ENCODE measurements at places on chromosomes 11 and 22.

GRCh38 chr11:58562375-58562800 is 13.3 kb downstream of the LPXN start:
- DNase-seq, result no peak

DNA sequence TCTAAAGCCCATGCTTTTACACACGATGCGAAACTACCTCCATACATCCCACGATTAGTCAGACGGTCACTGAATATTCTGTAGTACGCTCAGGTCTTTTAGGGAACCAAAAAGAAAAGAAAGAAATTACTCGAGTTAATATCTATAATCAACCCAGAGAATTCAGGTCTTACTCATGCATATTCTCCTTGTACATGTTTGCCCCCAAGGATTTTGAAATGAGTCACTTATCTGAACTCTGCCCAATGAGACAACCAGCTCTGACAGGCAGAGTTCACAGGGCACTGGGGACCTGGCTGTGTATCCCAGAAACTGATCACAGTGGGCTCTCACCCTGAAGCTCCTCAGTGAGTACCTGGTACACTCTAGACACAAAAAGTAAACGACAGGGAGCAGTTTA is 29.2 kb downstream of the RASSF10 start:
- DNase-seq, result no peak

GRCh38 chr11:1428762-1429316 is 39.1 kb downstream of the BRSK2 start:
- no peak for DNase-seq

GRCh38 chr11:85923455-85923854 is 68.3 kb downstream of the CCDC83 start:
- DNase-seq, result no peak

DNA sequence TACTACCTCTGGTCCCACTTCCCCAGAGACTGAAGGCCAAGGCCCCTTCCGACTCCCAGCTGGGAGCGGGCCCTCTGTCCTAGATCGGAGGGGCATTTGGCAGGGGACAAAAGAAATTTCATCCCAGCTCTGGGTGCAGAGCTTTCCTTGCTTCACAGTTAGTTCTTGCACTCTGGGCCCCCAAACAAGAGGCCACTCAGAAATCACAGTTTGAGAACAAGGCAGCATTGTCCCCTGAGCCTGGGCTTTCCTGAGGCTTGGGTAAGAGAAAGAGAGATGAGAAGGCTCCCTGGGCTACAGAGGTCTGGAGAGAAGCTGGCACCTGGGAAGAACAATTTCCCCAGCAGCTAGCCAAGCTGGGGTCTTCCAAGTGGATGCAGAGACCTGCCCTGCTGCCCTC is 71.8 kb upstream of the NCAM1 start:
- no peak for DNase-seq

- no peak for DNase-seq
These were observed 157.9 kb upstream of the C11orf87 start for GRCh38 chr11:109264128-109264527.

GRCh38 chr22:16601437-16602223 is 9.0 kb upstream of the CCT8L2 start:
- DNase-seq, result no peak

DNA sequence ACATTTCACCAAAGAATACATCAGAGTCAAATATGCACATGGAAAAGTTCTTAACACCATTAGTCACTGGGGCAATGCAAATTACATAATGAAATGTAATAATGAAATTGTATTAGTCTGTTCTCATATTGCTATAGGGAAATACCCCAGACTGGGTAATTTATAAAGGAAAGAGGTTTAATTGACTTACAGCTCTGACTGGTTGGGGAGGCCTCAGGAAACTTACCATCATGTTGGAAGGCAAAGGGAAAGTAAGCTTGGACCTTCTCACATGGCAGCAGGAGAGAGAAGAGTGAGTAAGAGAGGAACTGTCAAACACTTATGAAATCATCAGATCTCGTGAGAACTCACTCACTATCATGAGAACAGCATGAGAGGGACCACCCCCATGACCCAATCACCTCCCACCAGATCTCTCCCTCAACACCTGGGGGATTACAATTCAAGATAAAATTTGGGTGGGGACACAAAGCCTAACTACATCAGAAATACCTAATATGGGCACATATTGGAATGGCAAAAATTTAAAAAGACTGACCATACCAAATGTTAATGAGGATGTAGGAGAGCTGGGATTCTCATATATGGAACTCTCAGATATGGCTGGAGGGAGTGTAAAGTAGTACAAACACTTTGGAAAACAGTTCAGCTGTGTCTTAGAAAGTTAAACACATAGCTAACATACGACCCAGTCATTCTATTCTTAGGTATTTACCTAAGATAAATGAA is 65.1 kb upstream of the CD44 start:
- peak; percentile 28 for DNase-seq

DNA sequence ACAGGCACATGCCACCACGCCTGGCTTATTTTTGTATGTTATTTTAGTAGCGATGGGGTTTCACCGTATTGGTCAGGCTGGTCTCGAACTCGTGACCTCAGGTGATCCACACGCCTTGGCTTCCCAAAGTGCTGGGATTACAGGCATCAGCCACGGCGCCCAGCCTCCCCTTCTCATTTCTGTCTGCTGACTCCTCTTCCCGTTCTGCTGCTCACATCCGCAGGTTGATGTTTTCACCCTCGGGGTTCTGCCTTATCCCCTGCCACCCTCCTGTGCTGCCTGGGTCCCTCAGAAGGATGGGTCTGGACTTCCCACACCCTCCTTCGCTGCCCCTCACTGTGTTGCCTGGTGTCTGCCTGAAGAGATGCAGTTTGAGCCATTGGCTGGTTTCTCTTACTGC is 19.2 kb upstream of the VSIG10L2 start:
- DNase-seq, result no peak

GRCh38 chr11:61782299-61782698 is 10.1 kb downstream of the TMEM258 start:
- DNase-seq, result no peak

GRCh38 chr11:8234425-8234821 is 29.3 kb downstream of the LMO1 start:
- DNase-seq, result no peak

DNA sequence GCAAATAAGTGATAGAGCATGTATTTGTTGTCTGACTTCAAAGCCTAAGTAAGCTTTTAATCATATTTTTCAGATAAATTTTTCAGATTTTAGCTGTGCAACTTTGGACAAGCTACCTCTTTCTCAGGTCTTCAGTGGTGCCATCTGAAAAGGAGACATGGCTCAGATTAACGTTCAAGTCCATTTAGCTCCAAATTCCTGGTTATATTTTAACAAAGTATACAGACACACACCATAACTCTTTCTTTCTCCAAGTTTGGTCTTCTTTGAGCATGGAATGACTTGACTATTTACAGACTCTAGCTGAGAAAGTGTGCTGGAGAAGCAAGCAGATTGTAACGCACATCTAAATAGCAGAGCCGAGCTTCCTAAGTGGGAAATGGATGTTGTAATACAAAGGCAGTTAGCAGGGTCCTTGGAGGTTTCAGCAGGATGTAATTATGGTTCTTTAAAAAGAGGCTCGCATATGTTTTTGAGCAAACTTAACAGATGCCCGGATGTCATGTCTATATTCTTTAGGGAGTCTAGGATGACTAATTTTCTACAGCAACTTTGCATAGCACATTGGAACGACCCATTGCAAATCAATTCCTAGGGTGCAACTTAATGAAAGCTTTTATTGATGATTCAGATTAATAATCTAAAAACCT is 128.1 kb upstream of the E2F8 start:
- DNase-seq, result peak; percentile 87

DNA sequence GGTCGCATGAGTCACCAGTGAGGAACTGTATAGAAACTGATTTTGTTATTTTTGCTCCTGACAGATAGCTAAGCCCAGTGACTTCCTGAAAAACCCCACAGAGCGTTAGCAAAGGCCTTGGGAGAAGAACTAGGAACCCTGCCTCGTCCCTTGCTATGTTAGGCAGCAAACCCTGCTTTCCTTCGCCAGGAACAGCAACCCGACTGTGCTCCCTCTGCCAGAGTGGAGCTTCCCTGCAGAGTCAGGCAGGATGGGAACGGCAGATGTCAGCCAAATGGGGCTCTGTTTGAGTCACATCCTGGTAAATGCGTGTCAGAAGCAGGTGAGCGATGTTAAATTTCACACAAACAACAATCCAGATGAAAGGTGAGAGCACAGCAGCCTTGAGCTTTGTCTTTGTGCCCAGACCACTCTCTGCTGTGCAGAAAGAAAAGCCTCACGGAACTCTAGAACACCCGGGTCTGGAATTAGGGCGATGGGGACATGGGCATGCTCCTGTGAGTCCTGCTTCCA is 186.6 kb downstream of the ADAMTS15 start:
- no peak for DNase-seq

DNA sequence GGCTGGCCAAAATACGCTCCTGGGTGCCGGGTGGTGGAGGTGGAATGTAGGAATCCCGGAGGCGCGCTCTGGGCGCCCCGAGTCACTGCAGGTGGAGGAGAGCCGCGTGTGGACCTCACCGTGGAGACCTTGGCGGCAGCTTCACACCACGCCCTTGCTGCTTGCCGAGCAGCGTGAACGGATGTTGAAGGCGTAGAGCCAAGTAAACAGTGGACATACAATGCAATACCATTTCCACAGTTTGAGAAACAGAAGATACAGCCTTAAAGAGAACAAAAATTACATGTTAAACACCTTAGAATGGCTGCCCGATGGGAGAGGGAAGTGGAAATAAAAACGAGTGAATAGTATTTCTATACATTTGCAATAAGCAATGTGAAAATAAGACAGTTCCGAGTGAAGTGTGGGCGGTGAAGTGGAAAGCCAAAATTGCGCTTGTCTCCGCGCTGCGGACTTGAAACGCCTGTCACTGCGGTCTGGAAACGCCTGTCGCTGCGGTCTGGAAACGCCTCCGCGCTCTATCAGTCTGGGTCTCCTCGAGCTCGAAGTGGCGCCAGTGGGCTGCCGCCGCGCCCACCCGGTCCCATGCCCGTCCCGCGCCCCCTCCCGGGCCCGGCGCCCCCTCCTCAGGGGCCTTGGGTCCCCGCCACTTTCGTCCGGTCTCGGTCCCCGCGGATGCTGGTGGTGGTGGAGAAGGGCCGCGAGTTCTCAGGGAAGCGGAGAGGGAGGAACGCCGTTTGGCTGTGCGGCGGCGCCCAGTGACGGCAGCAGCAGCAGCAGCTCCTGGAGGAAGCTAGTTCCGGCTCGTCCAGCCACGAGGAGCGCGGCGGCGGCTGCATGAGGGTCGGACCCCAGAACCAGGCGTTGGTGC is 1.6 kb downstream of the NCR3LG1 start:
- DNase-seq, result no peak

- DNase-seq, result no peak
These were observed 3.3 kb downstream of the OR51B4 start for GRCh38 chr11:5298451-5298850.

DNA sequence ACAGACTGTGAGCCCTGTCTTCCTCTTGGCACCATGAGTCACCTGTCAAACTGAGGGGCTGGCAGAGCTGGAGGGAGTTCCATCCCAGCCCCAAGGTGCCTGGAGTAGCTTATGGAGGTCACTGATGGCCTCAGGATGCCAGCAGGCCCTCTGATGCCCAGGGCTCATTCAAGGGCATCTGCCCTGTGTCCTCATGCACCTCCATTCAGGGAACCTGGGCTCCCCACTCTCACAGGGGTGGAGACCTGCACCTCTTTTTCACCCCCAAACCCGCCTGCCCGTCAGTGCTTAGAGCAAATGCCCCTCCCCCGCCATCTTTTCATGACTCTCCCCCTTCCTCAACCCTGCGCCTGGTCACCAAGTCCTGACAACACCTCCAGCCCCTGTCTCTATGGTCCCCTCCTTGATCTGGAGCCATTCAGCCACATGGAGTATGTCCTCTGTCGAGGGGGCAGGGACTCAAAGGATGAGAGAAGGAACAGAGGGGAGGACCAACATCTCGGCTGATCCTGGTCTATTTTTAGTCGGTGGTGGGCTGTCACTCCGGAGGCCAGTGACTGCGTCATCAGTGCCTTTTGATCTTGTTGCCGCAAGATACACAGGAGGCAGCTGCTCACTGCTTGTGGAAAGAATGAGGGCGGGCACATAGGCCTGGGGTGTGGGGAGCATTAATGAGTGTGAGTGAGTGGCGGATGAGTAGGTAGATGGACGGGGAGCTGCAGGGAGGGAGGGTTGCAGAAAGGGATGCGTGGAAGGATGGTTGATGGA is 72.2 kb downstream of the CDKN1C start:
- no peak for DNase-seq

GRCh38 chr22:40654522-40655167 is 18.1 kb upstream of the MRTFA start:
- no peak for DNase-seq

- DNase-seq, result no peak
These were observed 4.6 kb upstream of the SMCO4 start for GRCh38 chr11:93547773-93548172.

GRCh38 chr11:132994966-132995365 is 537.3 kb downstream of the OPCML start:
- DNase-seq, result no peak

DNA sequence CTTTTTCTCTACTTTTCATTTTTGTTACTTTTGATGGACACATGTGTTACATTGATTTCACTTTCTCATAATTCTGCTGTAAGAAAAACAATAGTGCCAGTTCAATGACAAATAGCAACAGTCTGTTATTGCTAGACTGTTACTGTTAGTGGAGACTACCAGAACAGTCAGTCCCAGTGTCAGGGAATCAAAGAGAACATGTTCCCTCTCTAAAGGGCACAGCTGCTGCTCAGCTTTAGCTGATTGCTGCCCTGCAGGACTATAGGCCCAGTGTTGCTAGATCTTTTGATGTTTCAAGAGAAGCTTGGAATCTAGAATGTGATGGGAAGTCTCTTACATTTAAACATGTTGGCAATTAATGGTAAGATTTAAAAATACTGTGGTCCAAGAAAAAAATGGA is 3.4 kb downstream of the BIRC3 start:
- no peak for DNase-seq

- DNase-seq, result peak; percentile 28
These were observed 77.5 kb upstream of the PHOX2A start for GRCh38 chr11:72321381-72321996.

DNA sequence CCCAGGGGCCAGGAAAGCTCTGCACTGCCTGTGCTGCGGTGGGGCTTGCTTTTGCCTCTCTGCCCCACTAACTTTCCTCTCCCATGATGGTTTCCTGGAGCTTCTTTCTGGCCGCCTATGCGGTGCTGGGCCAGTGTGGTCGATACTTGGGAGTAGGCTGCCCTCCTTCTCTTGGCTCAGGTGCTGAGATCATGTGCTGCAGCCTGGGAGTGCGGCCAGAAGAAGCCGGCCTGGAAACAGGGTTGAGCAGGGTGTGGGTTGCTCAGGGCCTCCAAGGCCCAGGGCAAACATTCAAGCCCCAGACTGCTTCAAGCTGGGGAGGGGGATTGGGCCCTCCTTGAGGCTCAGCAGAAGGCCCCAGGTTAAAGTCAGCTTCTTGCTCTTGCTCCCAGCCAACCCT is 125.0 kb downstream of the NTM start:
- no peak for DNase-seq

- no peak for DNase-seq
These were observed 82.7 kb downstream of the RASSF10 start for GRCh38 chr11:13091804-13092203.

Data from HS-5 (cell line).